Activated T-helper 1 cell treated with Interleukin-2 at 50 U/mL for 16 hours (primary cell): ENCODE measurements at places on chromosomes 1 and 21.

- DNase-seq = no peak
These were observed 34.0 kb downstream of the TBCE start for GRCh38 chr1:235401251-235401650.

GRCh38 chr1:75811211-75811981 lies 14.7 kb downstream of the MSH4 start:
- DNase-seq = no peak

DNA sequence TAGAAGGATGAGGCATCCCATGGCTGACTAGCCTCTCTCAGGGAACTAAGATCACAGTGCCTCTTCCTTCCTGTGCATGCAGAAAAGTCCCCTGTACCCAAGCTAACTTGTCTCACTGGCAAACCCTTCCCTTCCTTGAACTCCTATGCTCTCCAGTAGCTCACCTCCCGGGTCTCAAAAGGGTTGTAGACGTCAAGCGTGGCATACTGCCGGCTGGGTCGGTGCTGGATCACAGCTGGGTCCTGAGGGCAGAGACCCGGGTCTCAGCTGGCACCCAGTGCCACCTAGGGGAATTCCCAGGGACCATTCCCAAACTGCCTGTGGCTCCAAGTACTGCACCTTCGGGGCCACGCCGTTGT lies 688 bp downstream of the SCAMP3 start:
- no peak for DNase-seq

DNA sequence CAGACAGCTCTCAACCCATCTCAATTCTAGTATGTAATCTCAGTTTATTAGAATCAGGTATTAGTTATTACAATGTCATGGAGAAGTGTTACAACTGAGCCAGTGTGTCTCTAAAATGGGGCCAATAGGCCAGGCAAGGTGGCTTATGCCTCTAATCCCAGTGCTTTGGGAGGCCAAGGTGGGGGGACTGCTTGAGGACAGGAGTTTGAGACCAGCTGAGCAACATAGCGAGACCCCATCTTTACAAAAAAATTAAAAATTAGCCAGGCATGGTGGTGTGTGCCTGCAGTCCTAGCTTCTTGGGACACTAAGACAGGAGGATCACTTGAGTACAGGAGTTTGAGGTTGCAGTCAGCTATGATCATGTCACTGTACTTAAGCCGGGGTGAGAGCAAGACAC lies 104.9 kb downstream of the BCAR3 start:
- DNase-seq = no peak

- DNase-seq = no peak
These were observed 80.3 kb downstream of the RNF220 start for GRCh38 chr1:44485229-44485933.

DNA sequence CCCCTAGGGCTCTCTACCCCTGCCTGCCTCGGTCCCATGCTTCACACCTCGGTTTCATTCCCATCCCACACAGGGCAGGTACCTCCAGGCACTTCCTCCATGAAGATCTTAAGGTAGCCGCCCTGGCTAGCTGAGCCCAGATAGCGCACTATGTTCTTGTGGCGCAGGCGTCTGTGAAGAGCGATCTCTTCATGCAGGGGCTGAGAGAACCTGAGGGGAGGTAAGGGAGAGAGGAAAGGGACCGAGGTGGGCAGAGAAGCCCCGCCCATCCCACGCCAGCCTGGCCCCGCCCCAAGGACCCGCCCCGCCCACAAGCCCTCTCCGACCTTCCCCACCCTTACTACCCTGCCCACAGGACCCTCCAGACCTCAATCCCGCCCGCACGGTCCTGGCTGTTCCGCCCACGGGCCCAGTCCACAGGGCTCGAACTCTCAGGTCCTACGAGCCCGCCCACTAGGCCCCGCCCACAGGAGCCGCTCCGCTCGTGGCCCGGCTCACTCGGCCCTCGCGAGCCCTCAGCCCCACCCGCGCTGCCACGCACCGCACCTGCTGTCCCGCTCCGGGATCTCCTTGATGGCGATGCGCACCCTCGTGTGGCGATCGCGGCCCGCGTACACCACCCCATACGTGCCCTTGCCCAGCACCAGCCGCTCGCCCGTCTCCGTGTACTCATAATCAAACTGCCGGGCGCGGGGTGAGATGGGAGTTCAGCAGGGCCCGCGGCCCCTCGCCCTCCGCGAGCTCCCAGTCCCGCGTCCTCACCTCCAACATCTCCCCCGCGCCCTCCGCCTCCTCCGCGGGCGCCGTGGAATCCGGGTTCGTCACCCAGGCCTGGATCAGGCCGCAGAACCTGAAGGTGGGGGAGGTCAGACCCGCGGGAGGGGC lies 6.4 kb downstream of the MAP3K6 start:
- peak; percentile 33 for DNase-seq

DNA sequence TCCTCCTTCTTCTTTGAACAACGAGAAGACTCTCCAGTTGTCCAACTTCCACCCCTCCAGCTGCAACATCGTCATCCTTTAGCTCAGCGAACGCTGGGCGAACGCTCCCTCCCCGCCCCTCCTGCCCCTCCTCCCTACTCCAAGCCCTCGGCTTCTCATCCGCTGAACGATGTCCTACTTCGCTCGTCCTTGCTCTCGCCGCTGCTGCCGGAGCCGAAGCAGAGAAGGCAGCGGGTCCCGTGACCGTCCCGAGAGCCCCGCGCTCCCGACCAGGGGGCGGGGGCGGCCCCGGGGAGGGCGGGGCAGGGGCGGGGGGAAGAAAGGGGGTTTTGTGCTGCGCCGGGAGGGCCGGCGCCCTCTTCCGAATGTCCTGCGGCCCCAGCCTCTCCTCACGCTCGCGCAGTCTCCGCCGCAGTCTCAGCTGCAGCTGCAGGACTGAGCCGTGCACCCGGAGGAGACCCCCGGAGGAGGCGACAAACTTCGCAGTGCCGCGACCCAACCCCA lies at the start of gene BCAN:
Gene BCAN, plus strand, starts transcription at position 357 of the 504 bp plus-strand sequence. CDS start 3,938 bp downstream, outside the sequence.
- no peak for DNase-seq

- no peak for DNase-seq
These were observed 769.0 kb downstream of the BRINP3 start for GRCh38 chr1:189708674-189709073.

GRCh38 chr1:212232090-212232489 lies 53.1 kb upstream of the PPP2R5A start:
- DNase-seq = no peak

DNA sequence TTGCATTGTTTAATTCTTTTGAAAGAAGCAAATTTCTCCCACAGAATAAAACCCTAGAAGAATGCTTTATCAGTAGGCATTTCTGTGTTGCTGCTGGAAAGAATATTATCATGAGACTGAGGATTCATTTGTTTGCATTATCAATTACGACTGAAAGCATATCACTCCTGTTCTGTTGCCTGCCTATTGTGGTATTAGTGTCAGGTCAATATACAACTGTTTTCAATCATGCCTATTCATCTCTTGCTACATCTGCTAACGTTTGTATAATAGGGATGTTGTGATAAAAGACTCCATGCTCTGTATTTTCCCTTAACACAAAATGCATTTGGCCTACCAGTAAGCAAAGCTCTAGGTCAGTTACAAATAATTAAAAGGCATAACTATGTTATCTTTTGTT lies 221.5 kb downstream of the PTPRC start:
- DNase-seq = no peak

- DNase-seq = no peak
These were observed 8.8 kb upstream of the FNDC7 start for GRCh38 chr1:108703939-108704338.

DNA sequence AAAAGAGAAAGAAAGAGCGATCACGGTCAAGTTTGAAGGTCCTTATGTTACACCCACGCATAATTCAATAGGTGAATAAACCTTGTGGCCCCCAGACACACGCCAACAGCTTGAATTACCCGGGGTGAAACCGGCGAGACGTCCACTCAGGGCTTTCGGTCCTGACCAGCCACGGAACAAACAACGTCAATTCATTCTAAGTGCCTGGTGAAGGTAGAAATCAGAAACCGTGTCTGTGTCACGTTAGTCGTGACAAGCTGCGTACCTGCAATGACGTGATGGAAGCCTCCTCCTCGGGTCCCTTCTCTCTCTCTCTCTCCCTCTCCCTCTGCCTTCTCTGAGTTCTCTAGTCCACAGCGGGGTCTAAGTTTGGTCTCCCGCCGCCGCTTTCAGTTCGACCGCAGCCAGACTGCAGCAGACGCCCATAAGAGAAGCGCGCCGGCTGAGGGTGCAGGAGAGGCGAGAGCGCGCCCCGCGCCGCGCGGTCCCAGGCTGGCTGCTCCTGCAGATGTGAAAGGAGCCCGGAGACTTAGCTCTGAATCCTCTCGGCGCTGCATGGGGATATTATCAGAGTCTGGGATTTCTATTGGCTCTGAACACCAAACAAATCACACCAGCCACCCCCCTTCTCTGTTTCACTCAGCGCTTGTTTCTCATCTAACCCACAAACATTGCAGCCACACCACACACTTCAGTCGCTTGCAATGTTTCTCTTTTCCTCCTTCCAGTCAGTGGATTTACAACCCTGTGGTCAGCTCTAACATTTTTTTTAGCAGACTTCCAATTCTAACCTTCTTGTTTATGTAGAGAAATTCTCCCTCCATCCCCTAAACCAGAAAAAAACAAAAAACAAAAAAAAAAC lies at the start of gene GREM2:
Gene GREM2, minus strand, starts transcription at position 537 of the 862 bp plus-strand sequence. CDS start 118,680 bp downstream, outside the sequence.
- peak; percentile 10 for DNase-seq

- no peak for DNase-seq
These were observed 10.5 kb upstream of the PLCH2 start for GRCh38 chr1:2465371-2466269.

GRCh38 chr1:112312315-112312714 lies 83.7 kb upstream of the CTTNBP2NL start:
- no peak for DNase-seq

GRCh38 chr1:61184040-61184713 lies 101.8 kb downstream of the NFIA start:
- no peak for DNase-seq

GRCh38 chr21:44952929-44953627 lies 13.2 kb downstream of the SLX9 start:
- no peak for DNase-seq

- DNase-seq = no peak
These were observed 21.7 kb upstream of the LSS start for GRCh38 chr21:46250146-46250725.

DNA sequence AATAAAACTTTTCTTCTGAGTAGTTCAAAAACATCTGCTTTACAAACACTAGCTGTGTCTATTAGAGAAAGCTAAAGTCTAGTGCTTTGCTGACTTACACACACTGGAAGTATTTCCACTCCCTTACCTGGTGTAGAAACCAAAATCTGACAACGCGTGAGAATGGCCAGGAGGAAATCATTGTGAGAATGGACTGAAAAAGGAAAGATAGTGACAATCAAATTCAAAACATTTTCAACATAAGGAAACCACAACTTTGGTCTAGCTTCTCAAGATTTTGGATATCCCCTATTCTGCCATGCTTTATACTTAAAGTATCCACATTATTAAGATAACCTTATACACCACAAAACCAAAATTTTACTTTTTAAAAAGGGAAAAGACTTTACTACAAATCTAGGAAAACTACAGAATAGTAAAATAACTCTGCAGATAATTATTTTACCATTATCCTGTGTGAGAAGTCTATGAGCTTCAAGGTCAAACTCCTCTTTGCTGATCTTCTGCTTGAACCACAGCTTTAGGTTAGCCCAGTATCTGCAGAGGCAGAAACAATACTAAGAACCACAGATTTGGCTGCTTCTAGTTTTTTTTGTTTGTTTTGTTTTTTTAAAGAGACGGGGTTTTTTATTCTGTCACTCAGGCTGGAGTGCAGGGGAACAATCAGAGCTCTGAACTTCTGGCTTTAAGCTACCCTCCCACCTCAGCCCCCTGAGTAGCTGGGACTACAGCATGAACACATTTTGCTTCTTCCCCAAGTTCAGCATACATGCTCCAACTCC lies 6.6 kb downstream of the TADA1 start:
- DNase-seq = no peak

DNA sequence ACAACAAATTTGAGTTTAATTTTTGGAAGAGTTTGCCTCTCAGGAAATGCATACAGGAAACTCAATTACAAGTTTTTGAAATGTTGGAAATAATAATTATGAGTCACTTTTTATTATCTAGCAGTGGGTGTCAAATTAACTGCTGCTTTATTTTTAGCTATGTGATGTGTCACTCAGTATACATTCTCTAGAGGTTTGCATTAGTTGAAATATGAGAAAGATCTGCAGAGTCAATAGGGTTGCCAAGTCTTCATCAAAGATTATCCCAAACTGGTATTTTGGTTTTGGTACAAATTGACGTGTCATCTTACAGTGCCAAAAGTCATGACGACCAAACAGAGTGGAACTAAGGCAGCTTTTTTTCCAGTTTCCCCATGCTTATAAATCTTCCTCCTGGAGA lies 54.3 kb upstream of the DIPK1A start:
- no peak for DNase-seq

- DNase-seq = no peak
These were observed 71.1 kb upstream of the CD34 start for GRCh38 chr1:207981976-207982375.

DNA sequence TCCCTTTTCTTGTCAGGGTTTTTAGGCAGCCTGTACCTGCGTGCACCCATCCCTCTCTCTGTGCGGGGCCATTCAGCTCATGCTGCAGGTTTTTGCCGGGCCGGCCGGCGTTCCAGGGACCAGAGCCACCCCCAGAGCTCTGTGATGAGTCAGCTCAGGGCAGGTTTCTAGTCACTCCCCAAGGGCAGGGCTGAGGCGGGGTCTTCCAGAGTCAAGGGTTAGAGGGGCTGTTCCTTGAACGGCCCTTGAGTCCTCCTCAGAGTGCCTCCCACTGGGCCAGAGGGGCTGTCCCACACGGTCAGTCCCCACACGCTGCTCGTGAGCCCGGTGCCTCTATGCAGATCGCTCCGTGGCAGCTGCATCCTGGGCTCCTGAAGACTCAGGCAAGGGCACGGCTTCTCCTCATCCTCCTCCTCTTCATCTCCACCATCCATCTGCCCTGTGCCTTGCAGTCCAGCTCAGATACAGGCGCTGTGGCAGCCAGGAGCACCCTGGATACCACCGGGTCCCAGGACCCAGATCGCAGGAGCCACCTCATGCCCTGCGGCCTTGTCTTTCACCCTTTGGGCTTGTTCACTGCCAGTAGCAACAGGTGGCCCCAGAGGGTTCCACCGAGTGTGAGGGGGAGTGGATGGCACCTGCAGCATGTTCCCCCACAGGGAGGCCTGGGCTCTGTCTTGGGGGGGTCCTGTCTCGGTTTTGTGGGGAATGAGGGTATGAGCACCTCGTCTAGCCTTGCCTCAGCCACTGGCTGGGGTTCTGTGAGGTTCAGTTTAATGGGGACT lies 17.4 kb downstream of the SLX9 start:
- no peak for DNase-seq

DNA sequence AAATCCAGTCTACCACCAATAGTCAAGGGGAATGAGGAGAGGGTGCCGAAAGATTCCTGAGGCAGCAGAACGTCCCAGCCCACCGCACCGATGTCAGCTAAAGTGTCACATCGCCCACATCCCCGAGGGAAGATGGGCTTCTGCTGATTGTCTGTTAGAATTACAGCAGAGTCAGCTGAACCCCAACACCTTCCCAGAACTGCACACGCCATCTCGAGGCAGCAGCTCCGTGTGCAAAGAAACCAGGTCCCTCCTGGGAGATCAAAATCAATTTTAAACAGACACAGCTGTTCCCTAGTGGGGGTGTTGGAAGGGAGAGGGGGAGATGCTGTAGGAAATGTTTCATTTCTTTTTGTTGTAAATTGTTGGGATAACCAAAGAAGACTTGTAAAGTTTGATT lies 12.8 kb upstream of the KAZN start:
- DNase-seq = no peak

GRCh38 chr21:25859235-25859929 lies 124.6 kb downstream of the GABPA start:
- DNase-seq = no peak

- no peak for DNase-seq
These were observed 4.7 kb upstream of the CD55 start for GRCh38 chr1:207316622-207317391.

GRCh38 chr1:9410737-9411297 lies 118.1 kb downstream of the SPSB1 start:
- no peak for DNase-seq

- no peak for DNase-seq
These were observed 43.8 kb downstream of the ALG14 start for GRCh38 chr1:95028954-95029353.
